Cerebellar nuclear complex (tissue), 1 donor: ENCODE measurements at places on chromosomes 12 and 14.

- no peak for DNase-seq
Observed at GRCh38 chr12:105574056-105574715, 243.7 kb downstream of the C12orf75 start.

DNA sequence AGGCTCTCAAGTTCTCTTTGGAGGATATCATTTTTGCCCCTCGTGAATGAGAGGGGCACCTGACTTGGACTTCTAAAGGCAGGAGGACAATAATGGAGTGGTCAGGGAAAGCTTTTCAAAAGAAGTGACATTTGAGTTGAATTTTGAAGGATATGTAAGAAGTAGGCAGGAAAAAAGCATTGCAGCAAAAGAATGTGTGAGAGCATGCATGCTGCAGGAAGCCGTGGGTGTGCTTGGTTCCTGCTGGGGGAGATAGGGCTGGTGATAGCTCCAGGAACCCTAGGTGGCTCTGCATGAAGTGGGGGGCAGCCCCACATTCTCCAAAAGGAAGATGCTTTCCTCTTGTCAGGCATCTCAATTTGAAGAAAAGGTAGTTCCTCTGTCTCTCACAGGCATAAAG is 23.1 kb downstream of the ACVR1B start:
- no peak for DNase-seq

GRCh38 chr12:90816353-90817089 is 138.5 kb downstream of the CCER1 start:
- DNase-seq = no peak

DNA sequence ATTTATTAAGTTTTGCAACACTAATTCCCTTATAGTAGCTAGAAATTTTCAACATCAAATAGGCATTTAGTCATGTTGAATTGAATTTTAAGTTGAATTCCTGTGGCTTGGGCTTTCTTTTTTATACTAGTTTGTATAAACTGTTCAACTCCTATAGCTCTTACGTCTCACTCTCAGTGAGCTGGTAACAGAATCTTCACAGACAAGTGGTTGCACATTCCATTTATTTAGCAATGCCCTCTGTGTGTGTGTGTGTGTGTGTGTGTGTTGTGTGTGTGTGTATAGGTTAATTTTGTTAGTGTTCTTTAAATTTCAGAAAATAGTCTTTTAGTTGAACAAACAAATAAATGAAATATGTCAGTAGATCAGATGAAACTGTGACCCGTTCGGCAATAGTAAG is 425.0 kb downstream of the NPAS3 start:
- no peak for DNase-seq

DNA sequence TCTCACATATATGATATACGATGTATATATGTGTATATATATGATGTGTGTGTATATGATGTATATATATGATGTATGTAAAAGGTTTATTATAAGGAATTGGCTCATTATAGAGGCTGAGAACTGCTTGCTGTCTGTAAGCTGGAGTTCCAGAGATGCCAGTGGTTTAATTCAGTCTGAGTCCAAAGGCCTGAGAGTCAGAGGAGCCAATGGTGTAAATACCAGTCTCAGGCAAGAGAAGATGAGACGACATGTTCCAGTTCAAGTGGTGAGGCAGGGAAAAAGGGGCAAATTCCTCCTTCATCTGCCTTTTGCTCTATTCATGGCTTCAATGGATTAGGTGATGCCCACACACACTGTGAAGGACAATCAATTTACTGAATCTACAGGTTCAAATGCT is 17.1 kb upstream of the STYK1 start:
- DNase-seq = no peak

DNA sequence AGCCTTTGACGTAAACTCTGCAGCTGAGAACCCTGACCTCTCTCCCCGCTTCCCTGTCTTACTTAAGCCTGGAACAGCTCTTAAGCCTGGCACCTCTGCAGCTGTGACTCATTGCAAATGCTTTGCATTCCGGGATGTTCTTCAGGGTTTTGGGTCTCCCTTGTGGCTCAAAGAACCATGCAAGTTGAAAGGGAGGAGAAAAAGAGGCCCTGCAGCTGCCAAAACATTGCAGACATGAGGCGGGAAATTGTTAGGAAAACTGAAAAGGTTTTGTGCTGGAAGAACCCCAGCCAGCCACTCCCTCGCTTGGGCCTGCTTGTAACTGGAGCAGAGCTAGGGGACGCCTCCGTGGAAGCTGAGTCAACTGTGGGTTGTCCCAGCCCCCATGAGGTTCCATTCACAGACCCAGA is 60.2 kb upstream of the FERMT2 start:
- no peak for DNase-seq

- DNase-seq = no peak
Observed at GRCh38 chr12:88691811-88692210, 111.5 kb upstream of the KITLG start.

DNA sequence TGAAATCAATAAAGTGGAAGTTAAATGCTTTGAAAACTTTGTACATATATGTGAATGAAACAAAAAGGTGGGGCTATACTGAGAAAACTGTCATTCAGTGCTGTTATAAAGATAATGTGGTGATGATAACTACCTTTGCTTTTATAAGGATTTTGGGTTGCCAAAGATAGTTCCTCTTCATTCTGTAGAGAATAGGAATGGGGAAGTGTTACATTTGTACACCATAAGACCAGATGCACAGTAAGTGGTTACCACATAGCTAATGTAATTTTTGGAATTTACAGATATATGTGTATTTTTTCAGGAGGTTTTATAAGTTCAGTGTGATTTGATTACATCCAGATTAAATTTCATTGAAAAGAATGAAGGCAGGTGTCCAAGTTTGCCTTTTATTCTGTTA is 18.1 kb downstream of the RAB21 start:
- DNase-seq = no peak
